ENCODE measurements at places on chromosomes 6 and 20.

GRCh38 chr6:149109397-149110070 lies 208.0 kb upstream of the TAB2 start:
- no peak overlapping the region for H3K4me3 ChIP-seq
- peaks cover 41% of the 10 kb centered on the region for H3K36me3 ChIP-seq
- no peak overlapping the region for H3K27ac ChIP-seq
- DNase-seq, result no peak
- peaks cover 41% of the 10 kb centered on the region for H3K4me1 ChIP-seq
- no peaks in the 10 kb centered on the region for H3K27me3 ChIP-seq

GRCh38 chr20:19609642-19610223 lies 148.3 kb upstream of the RIN2 start:
- H3K4me3 ChIP-seq, result no peak overlapping the region
- no peak for DNase-seq

- no peak overlapping the region for H3K4me3 ChIP-seq
- H3K27ac ChIP-seq, result no peak overlapping the region
- H3K36me3 ChIP-seq, result peaks cover 5% of the 10 kb centered on the region
- H3K27me3 ChIP-seq, result no peaks in the 10 kb centered on the region
- DNase-seq, result no peak
- H3K4me1 ChIP-seq, result peaks cover 10% of the 10 kb centered on the region
Observed at GRCh38 chr6:154847318-154847717, 114.1 kb downstream of the SCAF8 start.

- H3K4me3 ChIP-seq, result no peak overlapping the region
- peaks cover 58% of the 10 kb centered on the region for H3K36me3 ChIP-seq
- no peaks in the 10 kb centered on the region for H3K27me3 ChIP-seq
- H3K4me1 ChIP-seq, result peaks cover 12% of the 10 kb centered on the region
Observed at GRCh38 chr20:3042625-3043024, 797 bp upstream of the GNRH2 start.

DNA sequence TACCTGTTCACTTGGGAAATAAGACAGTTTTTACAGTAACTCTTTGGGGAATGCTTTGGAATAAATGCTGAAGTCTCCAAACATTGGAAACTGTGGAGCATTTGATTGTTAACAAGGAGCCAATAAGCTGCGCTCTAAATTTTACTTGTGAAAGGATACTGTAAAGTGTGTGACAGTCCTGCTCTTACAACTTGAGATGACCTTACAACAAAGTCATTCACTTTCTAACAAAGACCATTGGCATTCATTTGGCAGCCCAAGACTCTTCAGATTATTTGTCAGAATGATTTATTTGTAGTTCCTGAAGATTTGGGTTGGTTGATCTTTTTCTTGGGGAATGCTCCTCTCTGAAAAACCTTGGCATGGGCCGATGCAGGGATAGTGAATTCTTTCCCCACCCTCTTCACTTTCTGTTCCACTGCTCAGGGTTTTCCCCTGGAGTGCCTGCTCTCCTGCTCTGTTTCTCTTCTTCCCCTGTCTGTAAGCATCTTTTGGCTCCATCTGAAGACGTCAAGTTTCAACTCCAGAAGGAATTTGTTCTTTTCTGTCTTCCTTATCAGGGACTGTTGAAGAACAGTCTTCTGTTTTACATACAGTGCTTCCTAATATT lies 116.4 kb downstream of the AKAP7 start:
- peaks cover under 1% of the 10 kb centered on the region for H3K36me3 ChIP-seq
- peaks cover 16% of the 10 kb centered on the region for H3K4me1 ChIP-seq
- no peak overlapping the region for H3K4me3 ChIP-seq
- no peak overlapping the region for H3K27ac ChIP-seq

DNA sequence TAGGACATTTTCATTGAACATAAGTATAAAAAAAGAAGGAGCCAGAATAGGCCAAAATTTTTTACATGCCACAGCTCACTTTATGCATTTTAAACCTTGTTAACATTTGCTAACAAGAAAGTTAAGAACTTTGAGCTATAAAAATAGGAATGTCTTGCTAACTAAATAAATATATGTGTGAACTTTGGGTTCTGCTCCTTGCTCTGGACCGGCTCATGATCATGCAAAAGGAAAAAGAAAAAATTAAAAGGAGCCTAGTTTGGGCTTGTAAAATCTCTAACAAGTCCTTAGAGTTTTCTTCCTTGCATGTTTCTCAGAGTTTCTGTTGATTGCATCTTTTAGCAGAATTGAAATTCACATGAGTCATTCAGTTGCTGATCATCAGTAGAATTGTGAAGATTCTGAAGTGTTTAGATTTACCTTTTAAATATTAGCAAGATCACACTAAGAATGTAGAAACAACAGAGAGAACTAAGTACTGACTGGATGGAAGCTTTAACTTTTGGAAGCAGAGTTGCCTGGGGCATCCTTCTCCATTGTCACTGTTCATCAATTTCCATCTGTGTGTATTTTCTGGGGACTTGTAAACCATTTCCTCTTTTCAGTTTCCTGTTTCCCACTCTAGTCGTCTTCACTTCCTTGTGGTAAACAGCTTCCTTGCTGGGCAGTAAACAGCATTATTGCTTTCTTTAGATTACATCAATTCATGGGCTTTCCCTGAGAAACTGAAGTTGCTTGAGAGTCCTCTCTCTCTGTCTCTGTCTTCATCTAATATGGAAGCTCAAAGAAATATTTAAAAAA lies 458.4 kb upstream of the BTBD3 start:
- no peak for DNase-seq
- H3K27ac ChIP-seq, result no peak overlapping the region
- H3K4me1 ChIP-seq, result peaks cover 2% of the 10 kb centered on the region
- no peak overlapping the region for H3K4me3 ChIP-seq
- H3K36me3 ChIP-seq, result no peaks in the 10 kb centered on the region

GRCh38 chr20:25254571-25254970 lies 6.7 kb downstream of the PYGB start:
- peaks cover 17% of the 10 kb centered on the region for H3K4me1 ChIP-seq
- H3K27ac ChIP-seq, result no peak overlapping the region
- H3K4me3 ChIP-seq, result no peak overlapping the region
- peaks cover 27% of the 10 kb centered on the region for H3K36me3 ChIP-seq
- no peak for DNase-seq

Measured in activated T-helper 2 cell treated with anti-CD3 and anti-CD28 coated beads, Interferon-gamma antibody, Interleukin-2, Interleukin-4, amounts not matched to agents 10 μg/mL and 5 μg/mL and 100 μg/mL, durations not matched to agents 14 hours and 24 hours and 36 hours (primary cell).